Activated CD4-positive, alpha-beta T cell treated with anti-CD3 and anti-CD28 coated beads for 1 hour (primary cell): ENCODE measurements at places on chromosomes 13 and 19.

DNA sequence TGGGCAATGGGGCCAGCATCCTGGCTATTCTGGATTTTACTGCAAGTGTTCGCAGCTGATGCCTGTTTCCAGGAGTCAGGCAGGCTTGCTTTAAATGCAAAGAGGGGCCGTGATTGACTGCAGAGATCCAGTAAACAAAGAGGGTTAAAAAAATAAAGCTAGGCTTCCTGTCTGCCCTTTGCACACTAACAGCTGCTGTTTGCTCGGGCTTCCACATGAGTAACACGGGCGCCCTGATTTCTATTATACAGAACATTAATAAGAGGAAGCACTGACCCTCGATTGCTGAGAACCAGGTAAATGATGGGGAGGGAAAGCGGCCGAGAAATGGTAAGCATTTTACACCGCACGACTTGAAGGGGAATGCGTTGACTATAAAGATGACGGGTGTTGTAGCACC is 254.2 kb upstream of the ZNF507 start:
- DNase-seq = no peak

DNA sequence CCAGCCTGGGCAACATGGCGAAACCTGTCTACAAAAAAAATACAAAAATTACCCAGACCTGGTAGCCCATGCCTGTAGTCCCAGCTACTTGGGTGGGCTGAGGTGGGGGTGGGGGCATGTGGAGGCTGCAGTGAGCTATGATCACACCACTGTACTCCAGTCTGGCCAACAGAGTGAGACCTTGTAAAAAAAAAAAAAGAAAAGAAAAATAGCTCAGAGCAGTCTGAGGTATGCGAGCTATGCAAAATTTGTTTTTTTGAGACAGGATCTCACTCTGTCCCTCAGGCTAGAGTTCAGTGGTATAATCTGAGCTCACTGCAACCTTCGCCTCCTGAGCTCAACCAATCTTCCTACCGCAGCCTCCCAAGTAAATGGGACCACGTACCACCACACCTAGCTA is 7.1 kb upstream of the TOMM40 start:
- no peak for DNase-seq

- DNase-seq = no peak
Observed at GRCh38 chr13:67123165-67123564, 107.0 kb downstream of the PCDH9 start.

DNA sequence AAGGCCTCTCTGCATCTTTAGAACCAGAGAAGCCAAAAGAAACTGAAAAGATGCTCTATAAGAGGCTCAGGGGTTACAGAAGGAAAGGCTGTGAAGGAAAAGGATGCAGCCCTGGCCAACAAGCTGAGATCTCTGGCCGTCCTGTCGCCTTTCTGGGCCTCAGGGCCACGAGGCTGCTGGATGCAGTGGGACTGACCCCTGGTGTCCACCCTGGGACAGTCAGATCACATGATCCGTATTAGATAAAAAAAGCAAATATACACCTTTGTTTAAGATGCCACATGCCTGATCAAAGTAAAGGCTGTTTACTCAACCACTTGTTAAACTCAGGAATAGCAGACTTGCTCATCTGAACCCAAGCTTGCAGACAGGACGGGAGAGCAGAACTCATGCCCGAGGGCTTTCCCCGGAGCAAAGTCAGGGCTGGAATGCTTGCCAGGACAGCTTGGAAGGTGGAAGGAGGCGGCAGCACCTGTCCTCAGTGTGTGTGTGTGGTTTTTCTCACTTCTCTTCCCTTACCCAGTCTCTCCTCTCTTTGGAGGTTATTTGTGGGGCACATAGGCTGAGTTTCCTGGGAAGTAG is 206.5 kb upstream of the TSHZ3 start:
- DNase-seq = no peak

DNA sequence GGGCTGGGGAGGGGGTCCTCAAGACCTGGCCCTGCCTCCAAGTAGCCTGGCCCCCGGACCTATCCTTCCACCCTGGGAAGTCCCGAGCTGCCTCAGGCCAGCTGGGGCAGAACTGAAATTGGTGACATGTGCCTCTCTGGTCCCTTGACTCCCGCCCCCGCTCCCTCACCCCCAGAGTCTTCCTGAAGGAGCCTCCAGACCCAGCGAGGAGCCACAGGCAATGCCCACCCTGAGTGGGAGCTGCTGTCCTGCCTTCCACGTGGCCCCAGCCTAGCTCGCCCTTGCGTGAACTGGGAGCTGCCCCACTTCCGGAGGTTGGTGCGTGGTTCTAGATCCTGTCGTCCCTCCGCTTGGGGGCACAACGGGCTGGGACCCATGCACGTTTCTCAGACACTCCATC is 34.6 kb downstream of the CEBPA start:
- no peak for DNase-seq

GRCh38 chr13:32247887-32248286 is 67.3 kb downstream of the ZAR1L start:
- no peak for DNase-seq

DNA sequence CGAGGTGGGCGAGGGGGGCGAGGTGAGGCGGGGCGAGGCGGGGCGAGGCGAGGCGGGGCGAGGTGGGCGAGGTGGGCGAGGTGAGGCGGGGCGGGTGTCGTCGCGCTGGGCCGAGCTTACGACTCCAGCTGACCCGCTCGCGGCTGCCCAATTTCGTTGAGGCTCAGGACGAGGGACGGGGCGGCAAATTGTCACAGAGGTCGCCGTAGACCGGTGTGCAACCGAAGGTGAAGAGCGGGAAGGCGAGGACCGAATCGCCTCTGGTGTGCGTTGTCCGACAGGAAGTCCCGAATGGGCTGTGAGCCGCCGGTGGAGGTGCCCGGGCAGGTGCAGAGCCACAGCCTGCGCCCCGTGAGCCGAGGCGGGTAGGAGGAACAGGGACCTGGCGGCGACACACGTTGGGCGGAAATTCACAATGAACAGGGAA is at the start of gene LACC1:
LACC1 (plus strand) TSS at position 150 of the 427 bp plus-strand sequence. CDS start 1,082 bp downstream, outside the sequence.
- DNase-seq = no peak

- DNase-seq = no peak
Observed at GRCh38 chr13:109159650-109160309, 530.4 kb downstream of the MYO16 start.

DNA sequence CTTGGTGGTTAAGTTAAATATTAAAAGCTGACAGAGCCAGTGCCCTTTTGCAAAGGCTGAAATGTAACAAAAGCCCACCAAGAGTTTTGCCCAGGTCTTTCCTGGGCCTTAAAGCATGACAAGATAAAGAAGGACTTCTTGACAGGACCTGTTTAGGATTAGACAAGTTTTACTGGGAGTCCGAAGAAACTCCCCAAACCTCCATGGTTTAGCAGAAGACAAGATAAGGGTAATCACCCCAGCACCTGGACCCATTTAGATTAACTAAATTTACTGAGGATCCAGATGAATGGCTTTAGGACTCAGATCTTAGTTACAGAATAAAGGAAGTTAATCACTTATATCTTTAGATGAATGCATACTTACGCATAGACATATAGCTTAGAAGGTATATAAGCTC is 14.8 kb upstream of the UFM1 start:
- no peak for DNase-seq

- DNase-seq = no peak
Observed at GRCh38 chr13:71787414-71787813, 79.6 kb downstream of the DACH1 start.

DNA sequence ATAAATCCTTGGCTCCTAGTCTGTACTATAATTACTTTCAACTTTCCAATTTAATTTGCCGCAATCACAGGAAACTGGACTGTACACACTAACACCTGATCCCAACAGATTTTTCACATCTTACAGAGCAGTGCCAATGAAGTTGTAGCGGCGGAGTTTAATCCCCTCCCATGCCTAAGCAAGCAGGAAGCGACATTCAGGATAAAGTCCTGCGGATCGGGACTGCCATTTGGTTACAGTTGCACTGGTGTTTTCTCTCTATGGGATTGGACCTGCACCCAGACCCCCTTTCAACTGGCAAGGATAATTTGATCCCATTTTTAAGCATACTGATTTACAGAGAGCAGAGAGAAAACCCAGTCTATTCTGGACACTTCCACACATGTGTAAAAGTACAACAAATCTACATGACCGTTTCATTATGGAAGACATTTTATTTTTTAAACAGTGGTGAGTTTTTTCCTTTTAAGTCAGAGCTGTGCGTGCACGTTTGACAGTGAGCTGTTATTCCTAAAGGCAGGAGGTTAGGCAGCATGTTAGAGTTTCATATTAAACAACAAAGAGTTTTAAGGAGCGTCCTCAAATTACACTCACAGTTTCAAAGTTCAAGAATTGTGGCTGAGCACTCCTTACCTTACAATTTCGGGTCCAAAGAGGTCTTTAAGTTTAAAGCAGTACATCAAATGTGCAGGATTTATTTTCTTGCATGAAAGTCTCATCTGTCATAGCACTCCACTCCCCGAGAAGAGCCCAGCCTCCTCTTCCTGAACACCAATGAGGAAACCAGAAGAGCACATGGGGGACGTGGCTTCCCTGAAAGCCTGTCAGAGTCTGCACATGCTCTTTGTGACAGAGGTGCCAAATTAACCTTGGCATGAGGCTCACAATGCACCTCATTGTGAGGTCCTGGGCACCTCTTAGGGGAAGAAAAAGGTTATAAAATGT is 141.6 kb upstream of the RFC3 start:
- no peak for DNase-seq

GRCh38 chr13:68234274-68234673 is 1004.1 kb upstream of the PCDH9 start:
- DNase-seq = no peak

DNA sequence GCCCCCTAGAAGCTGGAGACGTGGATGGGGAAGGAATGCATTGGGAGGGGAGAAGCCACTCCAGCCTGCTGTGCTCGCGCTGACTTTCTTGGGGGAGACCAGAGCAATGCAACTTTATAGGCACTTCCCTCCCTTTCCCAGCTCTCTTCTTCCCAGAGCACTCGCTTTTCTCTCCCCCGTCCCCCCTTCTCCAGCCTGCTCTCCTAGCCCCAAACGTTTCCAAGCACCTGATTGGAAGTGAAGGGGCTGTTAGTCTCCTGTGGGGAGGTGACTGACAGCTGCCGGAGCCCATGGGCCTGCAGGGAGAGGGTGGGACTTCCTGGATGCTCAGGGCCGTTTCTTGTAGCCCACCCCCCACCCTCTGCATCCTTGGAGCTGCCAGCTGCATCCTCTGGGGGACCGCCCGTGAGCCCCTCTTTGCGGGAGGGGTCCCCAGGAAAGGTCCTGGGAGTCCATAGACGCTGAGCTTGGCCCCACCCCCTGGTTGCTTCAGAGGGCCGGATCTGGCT is 2.5 kb downstream of the HDGFL2 start:
- DNase-seq = no peak

GRCh38 chr19:39196320-39196719 is 444 bp upstream of the NCCRP1 start:
- DNase-seq = no peak

DNA sequence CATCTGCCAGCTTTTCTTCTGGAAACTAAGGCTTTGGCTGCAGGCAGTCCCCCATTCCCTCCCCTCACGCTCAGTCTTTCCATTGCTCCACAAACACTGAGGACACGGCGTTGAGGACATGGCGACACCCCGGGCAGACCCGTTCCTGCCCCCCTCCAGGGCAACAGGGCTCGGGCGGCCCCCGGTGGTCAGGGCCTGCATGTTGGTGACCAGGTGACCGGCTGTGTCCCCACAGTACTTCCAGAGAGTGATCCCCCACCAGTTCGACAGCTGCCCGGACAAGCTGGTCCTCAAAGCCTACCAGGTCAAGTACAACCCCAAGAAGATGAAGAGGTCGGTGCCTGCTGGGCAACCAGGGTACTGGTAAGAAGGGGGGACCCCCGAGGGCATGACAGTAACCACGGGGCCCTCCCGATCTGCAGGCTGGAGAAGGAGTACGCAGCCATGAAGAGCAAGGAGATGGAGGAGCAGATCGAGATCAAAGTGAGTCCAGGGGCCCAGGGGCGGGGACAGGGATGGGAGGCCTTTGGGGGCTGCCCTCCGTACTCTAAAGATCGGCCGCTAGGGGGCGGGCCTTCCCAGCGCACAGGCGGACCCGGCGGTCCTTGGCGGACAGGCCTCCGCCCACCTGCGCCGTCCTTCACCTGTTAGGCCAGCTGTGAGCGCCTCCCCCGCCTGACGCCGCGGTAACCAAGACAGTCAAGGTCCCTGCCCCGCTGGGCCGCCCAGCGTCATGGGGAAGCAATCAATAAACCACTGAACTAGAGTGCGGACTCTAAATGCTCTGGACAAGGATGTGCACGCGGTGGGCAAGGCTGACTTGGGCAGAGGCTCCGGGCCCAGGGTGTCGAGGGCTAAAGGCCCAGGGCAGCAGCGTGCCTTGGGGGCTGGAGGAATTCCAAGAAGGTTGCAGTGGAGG is 21.1 kb downstream of the PRR36 start:
- DNase-seq = peak; percentile 50

GRCh38 chr13:110197026-110197425 is 109.9 kb downstream of the COL4A1 start:
- DNase-seq = no peak

DNA sequence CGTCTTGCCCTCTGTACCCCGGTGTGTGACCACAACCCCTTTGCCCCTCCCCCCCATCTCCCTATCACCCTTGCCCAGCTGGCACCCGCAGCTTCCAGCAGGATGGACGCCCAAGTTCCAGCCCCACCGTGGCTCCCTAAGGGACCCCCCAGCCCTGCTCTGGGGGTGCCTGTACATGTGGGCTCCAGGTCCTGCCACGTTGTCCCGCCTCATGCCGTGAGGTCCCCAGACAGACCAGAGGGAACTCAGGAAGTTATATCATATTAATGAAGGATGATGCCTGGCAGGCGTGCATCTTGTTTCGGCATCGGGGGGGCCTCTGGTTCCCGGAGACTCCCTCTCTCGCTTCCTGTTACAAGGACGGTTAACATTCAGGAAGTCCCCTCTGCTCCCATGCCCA is 1.6 kb upstream of the PTGIR start:
- no peak for DNase-seq

GRCh38 chr13:50598338-50598737 is 245.2 kb downstream of the DLEU7 start:
- no peak for DNase-seq

DNA sequence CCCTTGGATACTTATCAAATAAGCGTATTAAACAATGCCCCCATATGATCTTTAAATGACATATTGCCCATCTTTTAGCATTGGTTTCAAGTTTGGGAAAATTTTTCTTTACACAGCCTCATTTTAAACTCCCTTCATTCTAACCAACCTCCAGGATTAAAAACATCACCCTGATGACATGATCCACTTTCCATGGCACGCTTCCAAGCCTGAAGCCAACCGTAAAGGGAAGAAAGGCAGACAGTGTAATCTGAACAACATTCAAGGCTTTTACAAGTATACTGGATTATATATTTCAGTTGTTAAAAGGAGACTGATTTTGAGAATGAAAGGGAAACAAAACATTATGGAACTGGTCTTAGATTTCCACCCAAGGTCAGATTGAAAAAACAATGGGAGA is 1721.9 kb downstream of the OLFM4 start:
- DNase-seq = no peak

- peak; percentile 72 for DNase-seq
Observed at GRCh38 chr13:74287724-74288169, 153.5 kb upstream of the KLF12 start.

GRCh38 chr13:72126424-72126823 is 259.4 kb upstream of the DACH1 start:
- DNase-seq = no peak

DNA sequence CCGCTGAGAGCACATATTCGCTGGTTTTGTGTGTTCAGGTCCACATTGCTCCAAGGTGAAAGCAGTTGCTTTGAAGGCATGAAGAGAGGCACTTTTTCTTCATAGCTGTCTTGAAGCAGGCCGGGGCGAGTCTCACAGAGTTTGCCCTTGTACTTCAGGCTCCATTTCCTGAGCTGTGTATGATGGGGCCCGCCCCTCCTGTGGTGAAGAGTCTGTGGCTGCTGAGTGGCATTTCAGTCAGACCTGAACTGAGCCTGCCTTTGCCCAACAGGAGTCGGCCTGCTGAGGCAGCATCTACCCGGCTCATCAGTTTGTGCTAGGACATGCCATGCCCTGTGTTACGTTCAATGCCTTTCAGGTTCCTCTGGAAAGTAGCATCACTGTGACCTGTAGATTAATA is 44.4 kb upstream of the C1QTNF9 start:
- DNase-seq = peak; percentile 67
